Astrocyte (in vitro differentiated cells and primary cell): ENCODE measurements at places on chromosomes 3 and 15.

GRCh38 chr3:68757157-68757556 lies 175.2 kb downstream of the TAFA4 start:
- no peak for DNase-seq

GRCh38 chr3:185423178-185423577 lies 60.2 kb downstream of the MAP3K13 start:
- DNase-seq, result peak; percentile 26

DNA sequence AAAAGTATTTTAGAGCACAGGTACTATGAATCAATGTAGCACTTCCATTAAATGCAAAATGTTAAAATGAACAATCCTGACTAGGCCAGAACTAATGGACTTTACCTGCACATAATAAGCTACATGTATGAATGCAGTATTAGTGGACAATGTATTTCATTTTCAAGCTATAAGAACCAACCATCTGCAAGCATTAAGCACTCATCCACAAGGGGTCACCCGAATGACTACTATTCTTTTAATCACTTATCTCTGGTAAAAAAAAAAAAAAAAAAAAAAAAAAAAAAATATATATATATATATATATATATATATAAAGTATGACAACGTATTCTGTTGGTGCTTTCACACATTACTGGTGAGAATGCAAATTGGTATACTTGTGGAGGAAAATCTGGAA lies 7.2 kb downstream of the HERC1 start:
- no peak for DNase-seq

DNA sequence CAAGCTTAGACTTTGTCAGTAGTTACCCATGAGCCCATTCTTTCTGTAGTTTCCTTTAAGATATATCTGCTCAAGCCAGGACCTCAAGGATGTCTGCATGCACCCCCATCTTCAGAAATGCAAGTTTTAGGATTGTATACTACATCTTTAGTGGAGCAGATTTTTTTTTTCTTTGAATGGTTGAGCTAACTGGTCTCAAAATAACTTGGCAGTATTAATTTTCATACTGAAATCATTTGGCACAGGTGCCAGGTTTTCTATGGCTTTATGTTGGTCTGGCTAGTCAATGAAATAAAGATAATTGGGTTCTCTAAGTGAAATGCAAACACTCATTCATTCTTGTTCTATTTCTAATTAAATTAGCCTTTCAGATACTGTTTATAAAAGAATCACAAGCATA lies 108.9 kb downstream of the ATG7 start:
- no peak for DNase-seq

- DNase-seq, result no peak
These were observed 171.1 kb downstream of the CHDH start for GRCh38 chr3:53675022-53675697.

- DNase-seq, result no peak
These were observed 19.1 kb upstream of the TBC1D21 start for GRCh38 chr15:73854265-73854664.

- no peak for DNase-seq
These were observed 70.8 kb upstream of the PSMD6 start for GRCh38 chr3:64093825-64094712.

- no peak for DNase-seq
These were observed 129.0 kb upstream of the LRRFIP2 start for GRCh38 chr3:37303416-37303815.

DNA sequence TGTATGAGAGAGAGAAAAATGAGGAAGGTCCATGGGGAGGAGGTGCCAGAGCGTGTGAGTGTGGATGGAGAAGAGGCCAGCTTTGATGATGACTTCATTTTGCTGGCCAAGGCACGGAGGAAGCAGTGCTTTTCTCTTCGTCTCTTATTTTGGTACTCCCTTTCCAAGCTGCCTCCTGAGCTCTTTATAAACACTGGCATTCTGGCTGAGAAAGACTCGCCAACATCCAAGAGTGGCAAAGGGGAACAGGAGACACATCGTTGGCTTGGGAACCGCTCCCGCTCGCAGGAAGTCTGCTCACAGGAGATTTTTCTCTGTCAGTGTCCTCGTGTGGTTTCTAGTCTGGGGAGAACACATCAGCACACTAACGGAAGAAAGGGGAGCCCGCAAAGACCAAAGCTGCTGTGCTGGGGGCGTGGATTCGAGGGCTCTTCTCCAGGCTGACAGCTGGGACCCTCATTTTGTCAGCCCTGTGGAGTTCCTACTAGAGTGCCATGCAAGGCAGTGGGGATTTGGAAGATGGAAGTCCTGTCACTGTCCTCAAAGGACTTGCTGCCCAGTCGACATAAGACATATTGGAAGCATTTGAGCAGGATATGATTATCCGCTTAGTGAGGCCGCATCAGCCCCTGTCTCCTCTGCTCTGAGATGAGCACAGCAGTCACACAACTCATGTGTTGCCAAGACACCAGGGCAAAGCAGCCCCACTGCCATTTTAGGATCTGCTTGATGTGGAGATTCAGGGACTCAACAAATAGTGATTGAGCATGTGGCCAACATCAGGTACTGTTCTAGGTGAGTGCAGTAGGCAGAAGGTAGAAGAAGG lies 8.0 kb upstream of the SEMA4B start:
- DNase-seq, result no peak

GRCh38 chr3:193826159-193826795 lies 233.3 kb downstream of the OPA1 start:
- DNase-seq, result peak; percentile 91

DNA sequence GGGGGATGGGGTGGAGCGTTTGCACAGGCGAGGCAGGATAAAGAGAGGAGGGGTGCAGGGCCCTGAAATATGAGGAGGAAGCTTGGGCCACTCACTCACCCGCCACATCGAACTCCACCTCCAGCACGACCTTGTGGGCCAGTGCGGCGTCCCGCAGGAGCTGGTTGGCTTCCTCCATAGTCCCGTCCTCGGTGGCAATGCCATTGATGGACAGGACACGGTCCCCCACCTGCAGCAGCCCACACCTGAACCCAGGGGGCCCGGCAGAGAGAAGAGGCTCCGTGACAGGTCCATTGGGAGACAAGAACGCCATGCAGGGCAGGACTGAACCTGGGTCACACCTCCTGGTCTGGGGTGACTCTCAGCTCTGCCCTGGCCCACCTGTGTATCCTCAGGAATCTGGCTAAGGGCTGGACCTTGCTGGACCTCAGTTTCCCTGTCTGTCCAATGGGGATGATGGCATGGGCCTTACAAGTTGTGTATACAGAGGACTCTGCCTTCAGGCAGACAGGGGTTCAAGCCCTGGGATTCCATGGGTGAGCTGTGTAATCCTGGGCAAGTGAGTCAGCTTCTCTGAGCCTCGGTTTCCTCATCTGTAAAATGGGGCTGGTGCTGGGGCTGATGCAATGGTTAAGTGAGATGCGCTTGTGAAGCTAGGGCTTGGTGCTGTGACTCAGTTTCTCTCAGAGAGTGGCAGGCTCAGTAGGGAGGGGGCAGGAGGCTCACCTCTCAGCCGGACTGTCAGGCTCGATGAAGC lies 26.4 kb downstream of the GRIP2 start:
- DNase-seq, result no peak

GRCh38 chr15:92161039-92161670 lies 232.5 kb upstream of the ST8SIA2 start:
- no peak for DNase-seq

GRCh38 chr3:37492977-37493471 lies 318.6 kb upstream of the LRRFIP2 start:
- no peak for DNase-seq

DNA sequence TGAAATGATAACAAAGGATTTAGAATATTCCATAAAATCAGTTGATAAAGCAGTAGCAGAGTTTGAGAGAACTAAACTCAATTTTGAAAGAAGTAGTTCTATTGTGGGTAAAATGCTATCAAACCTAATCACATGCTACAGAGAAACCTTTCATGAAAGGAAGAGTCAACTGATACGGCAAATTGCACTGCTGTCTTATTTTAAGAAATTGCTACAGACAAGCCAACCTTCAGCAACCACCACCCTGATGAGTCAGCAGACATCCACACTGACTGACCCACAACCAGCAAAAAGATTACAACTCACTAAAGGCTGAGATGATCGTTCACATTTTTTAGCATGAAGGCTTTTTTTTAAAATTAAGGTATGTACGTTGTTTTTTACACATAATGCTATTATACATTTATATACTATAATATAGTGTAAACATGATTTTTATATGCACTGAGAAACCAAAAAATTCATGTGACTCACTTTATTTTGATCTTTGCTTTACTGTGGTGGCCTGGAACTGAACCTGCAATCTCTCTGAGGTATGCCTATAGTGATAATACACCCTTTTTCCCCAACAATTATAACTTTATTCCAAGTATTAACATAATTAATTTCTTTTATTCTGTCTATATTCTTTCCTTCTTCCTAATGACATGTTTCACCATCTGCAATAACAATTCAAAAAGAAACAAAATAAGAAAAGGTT lies 109.9 kb downstream of the TBC1D5 start:
- DNase-seq, result peak; percentile 82

DNA sequence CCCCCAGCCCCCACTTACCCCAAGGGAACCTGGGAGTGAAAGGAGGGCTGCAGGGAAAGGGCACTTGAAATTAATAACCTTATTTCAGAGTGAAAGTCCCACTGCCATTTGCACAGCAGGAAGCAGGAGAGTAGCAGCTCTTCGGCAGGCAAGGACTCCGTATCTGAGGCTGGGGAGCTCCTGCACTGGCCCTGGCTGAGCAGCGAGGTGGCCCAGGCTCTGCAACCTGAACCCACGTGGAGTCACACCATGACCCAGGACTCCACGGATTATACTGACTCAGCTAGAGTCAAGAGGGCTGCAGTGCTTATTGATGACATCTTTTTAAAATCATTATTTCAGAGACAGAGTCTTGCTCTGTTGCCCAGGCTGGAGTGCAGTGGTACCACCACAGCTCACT lies 214.5 kb downstream of the XXYLT1 start:
- no peak for DNase-seq

- no peak for DNase-seq
These were observed 23.0 kb upstream of the CAPN7 start for GRCh38 chr3:15183011-15183410.

GRCh38 chr3:188929137-188929536 lies 242.6 kb upstream of the TPRG1 start:
- no peak for DNase-seq

DNA sequence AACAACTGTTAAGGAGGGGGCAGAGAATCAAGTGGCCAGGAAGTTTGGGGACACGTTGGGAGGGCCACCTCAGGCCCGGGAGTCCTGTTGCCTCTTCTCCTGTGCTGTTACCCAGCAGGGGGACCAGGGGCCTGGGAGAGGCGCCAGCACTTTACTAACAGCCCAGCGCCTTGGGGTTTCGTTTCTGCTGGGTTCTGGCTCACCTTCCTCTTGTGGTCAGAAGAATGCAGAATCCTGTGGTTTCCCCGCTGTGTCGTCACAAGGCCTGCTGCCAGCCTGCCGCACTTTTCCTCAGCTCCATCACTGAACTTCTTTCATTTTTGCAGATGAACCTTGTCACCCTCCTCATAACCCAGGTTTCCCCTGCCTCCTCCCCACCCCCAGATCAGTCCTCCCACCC lies 67.7 kb downstream of the SLC30A4 start:
- DNase-seq, result peak; percentile 97

DNA sequence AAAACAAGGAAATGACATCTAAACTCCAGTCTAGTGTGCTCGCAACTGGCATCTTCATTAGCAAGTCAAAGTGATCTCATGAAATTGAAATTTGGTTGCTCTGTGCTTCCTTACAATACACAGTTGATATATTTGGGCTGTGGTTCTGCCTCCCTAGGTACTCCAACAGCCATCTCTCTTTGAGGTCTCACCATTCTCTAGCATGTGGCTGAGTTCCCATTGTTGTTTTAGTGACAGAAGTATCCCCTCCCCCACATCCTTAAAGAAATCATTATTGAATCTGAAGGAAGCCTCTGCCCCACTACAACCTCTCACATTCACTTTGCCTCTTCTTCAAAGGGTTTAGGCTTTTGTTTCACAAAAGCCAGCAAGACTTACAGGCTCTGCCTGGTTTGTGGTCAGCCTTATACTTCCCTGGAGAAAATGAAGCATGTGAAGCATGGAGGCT lies 516.5 kb downstream of the NLGN1 start:
- peak; percentile 62 for DNase-seq

DNA sequence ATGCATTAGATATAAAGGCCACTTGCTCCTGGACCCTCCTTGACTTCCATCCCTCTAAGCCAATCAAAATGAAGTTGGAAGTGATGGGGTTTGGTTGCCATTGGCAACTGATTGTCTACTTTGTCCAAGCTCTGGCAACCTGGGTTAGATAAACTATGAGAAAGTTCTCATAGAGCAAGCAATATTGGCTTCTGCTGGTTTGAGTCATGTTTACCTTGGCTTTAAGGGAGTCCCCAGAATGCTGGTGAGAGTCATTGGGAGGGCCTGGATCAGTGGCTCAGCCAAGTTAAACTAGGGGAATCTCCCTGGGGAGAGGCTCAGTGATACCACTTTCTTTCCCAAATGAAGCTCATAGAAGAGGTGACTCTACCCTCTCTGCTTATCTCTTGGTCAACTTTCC lies 176.3 kb upstream of the ROPN1 start:
- DNase-seq, result peak; percentile 72

- no peak for DNase-seq
These were observed 271.4 kb upstream of the PPP2R3A start for GRCh38 chr3:135694142-135694541.

DNA sequence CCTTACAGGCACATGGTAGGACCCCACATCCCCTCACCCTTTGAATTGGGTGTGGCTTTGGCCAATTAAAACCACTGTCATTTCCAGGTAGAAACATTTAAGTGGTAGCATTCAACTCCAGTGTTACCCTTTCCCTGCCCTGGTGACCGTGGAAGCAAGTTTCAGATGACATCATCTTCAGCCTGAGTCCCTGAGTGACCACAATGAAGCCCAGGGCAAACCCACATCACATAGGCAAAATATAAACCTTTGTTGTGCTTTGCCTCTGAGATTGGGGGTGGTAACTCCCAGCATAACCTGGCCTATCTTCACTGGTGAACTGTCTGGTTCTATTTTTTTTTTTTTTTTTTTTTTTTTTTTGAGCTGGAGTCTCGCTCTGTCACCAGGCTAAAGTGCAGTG lies 404.0 kb upstream of the WNT5A start:
- no peak for DNase-seq

DNA sequence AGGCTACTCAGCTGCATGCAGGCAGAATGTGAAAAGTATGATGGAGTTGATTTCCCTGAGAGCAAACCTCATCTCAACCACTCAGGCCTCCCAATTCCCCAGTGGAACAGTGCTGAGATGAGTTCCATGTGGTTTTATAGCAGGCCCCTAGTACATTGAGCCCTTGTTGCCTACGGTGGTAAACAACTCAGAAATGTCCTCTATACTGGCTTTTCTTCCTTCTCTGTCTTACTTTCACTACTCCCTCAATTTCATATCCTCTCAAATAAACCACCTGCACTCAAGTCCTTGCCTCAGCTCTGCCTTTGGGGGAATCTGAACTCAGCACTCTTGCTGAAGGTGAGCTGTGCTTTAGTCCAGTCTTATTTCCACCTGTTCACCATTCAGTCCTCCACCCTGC lies 399.9 kb downstream of the PDCD6IP start:
- DNase-seq, result no peak

- no peak for DNase-seq
These were observed 56.0 kb downstream of the CAPN7 start for GRCh38 chr3:15262021-15262420.
